ENCODE measurements at places on chromosomes 1 and 21. TPM values are rescaled to one million over a fixed set of nuclear protein-coding genes. Genes with fewer than 3 reads are reported as not detected.

Gene C1orf74
- total RNA-seq: 3.6 TPM

Gene KLF17
- 0.17 TPM for total RNA-seq

GRCh38 chr1:219323426-219323825, 149.7 kb downstream of the LYPLAL1 start:
- no peak for DNase-seq

- DNase-seq: no peak
These were observed 3.9 kb downstream of the JAK1 start for GRCh38 chr1:64962441-64962840.

DNA sequence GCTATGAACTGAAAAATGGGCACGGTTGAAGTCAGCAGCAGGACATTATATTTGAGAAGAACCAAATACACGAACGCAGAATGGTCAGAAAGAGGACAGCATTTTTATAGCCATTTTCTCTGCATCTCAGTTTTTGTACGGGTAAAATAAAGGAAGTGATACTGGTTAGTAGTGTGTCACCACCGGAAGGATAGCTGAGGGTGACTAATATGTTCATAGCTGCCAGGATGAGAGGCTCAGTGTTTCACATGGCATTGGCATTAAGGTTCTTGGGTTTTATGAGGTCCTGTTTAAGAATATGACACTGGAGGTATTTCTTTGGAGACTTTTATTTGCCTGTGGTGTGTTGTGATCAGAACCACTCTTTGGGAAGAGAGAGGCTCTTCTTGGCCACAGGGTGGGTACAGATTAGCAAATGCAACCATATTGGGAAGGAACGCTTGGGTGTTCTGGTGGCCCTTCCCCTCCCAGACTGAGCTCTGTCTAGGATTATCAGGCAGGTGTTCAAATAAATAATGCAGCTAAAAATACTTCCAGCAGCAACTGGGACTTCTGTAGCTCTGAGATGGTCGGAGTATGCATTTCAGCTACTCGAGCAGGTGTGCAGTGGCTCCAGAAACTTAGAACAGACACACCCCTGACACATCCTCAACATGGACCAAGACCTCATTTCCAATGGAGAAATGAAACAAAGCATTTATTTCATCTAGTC, 158.2 kb downstream of the PBX1 start:
- DNase-seq: no peak

- no peak for DNase-seq
These were observed 19.4 kb upstream of the KCNAB2 start for GRCh38 chr1:6026095-6026809.

DNA sequence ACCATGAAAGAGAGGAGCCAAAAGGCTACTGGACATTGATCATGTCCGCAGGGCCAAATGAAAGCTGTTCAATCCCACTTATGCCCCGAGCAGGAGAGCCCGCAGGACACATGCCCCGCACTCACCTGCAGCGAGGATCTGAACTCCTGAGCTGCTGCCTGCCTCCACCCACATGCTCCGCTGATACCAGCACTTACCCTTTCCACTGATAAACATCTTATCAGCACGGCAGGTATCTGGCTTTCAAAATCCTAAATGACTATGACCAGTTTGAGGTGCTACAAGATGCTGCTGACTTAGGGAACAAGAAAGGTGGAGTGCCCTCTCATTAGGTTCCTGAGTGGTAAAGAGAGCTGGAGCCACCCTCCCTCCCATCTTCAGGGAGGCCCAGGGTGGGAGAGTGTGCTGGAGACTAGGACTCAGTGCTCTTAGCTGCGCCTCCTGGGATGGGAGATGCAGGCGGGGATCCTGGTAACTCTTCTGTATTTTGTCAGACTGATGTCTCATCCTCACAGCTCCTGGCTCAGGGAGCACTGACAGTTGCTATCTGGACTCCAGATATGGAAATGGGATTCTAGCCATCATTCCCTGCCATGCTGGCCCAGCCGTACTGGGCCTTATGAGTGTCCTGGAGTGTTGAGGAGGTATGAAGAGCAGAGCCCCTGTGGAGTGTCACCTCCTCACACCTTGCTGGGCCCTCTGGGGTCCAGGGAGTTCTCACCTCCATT, 86.4 kb upstream of the F3 start:
- no peak for DNase-seq

DNA sequence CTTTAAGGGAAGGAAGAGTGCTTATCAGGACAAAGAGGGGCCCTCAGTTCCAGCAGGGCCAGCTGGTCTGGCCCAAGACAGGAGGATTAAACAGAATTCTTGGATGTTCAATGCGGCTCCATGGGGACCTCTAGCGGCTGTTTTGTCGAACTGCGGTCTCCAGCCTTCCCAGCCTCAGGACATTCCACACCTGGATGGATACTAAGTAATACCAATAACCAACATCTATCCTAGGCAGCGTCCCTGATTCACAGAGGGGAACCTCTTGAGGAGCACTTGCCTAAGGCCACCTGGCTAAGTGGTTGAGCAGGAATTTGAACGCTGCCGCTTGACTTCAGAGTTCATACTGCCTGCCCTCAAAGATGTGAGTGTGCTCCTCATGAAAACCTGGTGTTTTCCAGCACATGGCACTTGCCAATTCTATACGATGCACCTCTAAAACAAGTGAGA, 15.5 kb upstream of the CD247 start:
- no peak for DNase-seq

GRCh38 chr1:195740862-195741261, 867.4 kb downstream of the KCNT2 start:
- no peak for DNase-seq

DNA sequence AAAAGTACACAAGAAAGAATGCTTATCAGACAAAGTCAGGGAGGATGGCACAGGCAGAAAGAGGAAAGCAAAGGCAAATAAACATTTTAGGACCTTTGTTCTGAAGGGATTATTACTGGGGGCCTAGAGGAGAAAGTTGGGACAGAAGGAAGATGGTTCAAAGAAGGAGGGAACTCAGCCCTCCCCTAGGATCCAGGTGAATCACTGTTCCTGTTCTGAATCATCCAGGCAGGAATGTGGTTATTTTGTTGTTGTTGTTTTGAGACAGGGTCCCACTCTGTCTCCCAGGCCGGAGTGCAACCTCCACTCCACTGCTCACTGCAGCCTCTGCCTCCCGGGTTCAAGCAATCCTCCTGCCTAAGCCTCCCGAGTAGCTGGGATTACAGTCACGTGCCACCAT, 38.5 kb upstream of the PSEN2 start:
- DNase-seq: no peak

- DNase-seq: peak; percentile 18
These were observed 11.9 kb upstream of the RNPEP start for GRCh38 chr1:201970334-201971159.

DNA sequence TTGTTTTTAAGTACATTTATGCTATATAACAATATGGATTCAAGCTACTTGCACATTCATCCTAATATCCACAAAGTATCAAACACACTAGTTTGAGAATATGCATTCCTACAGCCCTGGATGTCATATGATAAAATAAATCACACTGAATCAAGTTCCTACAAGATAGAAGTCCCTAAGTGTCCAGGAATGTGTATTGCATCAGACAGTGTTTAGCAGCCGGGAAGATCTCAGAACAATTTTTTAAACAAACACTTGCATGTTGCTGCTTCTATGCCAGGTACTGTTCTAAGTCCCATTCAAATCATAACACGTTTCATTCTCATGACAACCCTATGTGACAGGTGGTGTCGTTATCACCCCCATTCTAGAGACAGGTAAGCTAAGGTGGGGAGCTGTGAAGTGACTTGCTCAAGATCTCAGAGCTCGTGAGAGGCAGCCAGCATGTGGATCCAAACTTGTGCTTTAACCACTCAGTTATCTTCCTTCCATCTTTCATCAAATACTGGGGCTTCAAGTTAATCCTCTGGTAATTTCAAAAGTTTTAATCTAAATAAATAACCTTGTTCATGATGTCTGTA, 68.3 kb upstream of the KIF26B start:
- no peak for DNase-seq

DNA sequence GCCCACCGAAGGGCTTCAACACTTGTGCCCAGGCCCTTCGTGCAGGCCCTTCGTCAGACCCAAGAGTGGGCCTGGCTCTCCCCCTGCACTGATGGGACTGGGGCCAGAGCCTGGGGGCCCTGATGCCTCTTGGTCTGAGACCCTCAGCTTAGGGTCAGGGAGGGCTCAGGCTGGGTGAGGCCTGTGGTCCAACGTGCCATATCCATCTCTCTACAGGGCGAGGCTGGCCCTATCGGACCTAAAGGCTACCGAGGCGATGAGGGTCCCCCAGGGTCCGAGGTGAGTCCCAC, 15.6 kb downstream of the COL6A1 start:
- DNase-seq: no peak

DNA sequence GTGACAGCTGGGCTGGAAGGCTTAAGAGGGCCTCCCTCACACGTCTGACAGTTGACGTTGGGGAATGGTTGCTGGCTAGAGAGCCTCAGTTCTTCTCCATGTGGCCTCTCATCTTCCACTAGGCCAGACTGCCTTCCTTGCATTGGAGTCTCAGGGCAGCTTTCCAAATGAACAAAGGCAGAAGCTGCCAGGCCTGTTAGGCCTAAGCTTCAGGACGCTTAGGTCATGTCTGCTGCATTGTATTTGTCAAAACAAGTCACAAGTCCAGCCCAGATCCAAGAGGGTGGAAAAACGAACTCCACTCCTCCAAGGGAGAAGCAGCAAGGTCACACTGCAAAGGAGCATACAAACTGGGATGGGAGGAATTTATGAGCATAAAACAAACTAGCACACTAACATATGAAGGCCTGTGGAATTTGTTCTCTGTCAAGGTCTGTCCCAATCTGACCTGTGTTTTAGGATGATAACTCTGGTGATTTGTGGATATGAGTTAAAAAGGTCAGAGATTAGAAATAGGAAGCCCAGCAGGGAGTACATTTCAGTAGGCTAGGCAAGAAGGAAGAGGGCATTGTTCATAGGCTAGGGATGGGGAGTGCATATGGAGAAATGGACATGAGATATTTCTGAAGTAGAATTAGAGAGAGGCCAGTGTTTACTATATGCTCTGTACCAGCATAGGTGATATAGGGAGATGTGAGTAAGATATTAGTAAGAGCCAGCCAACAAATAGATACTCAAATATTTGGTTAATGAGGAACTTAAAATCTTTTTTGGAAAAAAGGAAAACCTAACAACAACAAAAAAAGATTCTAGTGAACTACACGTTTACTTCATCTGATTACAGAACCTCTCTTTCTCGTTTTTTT, 29.1 kb upstream of the CNN3 start:
- no peak for DNase-seq

DNA sequence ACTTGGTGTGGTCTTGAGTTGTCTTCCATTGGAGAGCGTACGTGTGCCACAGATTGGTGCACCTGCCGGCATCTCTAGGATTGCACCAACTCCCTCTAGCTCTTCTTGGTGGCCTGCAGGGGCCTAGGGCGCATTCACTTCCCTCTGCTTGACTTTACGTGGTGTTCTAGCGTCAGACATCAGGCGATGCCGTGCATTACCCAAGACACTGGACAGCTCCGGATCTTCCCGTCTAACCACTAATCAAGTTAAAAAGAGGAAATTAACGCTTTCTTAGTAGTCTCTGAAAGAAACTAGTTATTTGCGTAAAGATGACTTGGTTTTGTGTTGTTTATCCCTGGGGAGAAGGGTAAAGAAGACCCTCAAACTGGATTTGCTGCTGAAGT, 510 bp upstream of the IL10RB start:
- DNase-seq: peak; percentile 41

GRCh38 chr1:66648901-66649595, 103.2 kb upstream of the DYNLT5 start:
- DNase-seq: no peak
